ENCODE measurements at places on chromosomes 5 and 9.

DNA sequence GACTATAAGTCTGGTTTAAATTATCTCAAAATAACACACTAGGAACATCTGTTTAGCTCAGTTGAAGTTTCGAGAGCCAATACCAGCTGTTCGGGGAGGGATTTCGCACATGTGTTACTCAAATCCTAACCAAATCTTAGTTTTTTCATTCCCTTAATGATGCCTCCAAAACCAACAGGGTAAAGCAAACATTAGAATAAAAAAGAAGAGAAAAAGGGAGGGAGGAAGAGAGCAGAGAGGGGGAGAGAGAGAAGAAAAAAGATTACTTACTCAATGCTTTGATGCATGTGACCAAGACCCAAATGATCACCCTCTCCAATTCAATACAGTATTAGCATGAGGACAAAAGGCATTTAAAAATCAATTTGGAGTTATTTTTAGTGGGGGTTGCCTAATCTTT, 86.0 kb upstream of the NR5A1 start:
- DNase-seq = no peak

DNA sequence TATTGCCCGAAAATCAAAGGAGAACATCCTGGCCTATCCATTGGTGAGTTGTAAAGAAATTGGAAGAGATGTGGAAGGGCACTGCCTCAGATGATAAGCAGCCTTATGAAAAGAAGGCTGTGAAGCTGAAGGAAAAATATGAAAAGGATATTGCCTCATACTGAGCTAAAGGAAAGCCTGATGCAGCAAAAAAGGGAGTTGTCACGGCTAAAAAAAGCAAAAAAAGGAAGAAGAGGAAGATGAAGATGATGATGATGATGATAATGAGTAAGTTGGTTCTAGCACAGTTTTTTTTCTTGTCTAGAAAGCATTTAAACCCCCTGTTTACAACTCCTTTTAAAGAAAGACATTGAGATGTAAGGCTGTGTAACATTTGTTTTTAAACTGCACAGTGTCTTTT, 59.8 kb upstream of the ZBED3 start:
- DNase-seq = no peak

- DNase-seq = no peak
Measured at GRCh38 chr9:135905380-135906258, 1.7 kb downstream of the CAMSAP1 start.

GRCh38 chr5:158990979-158991775, 108.5 kb downstream of the EBF1 start:
- no peak for DNase-seq

GRCh38 chr5:179889885-179890284, 17.8 kb downstream of the TBC1D9B start:
- DNase-seq = no peak

DNA sequence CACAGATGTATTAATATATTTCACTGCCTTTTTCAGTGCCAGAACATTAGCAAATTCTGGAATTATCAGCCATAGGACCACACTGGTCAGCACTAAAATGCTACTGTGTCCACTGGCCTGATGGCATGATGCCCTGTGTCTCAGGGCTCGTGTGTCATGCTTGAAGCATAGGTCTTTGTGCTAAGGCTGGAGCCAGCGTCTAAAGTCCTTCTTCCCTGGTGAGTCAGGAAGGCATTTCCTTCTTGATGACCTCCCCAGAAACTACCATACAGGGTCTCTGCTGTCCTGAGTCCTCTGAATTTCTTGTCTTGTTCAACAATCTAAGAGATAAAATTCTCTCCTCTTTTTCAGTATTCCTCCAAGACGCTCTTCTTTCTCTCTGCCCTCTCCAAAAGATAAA, 489.9 kb downstream of the PSAT1 start:
- peak; percentile 38 for DNase-seq

DNA sequence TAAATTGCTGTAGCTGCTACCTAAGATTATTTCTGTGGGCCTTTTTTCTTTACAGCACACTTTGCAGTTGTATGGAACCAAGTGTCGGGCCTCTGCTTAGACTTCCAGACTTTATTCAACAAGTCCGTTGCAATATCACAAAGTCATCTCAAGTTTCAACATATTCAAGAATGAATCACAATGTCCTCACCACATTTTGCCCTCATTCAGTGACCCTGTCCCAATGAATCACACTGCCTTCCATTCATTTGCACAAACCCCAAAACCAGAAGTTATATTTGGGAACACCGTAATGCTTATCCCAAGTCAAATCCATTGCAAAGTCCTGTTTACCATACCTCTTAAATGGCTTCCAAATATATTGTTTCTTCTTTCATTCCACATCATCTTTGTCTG, 439.6 kb downstream of the CSNK1G3 start:
- peak; percentile 23 for DNase-seq

- no peak for DNase-seq
Measured at GRCh38 chr5:81657386-81657785, 93.5 kb downstream of the SSBP2 start.

- DNase-seq = no peak
Measured at GRCh38 chr5:52043543-52043942, 660.3 kb downstream of the ISL1 start.

- no peak for DNase-seq
Measured at GRCh38 chr9:15416880-15417279, 5.8 kb upstream of the SNAPC3 start.

DNA sequence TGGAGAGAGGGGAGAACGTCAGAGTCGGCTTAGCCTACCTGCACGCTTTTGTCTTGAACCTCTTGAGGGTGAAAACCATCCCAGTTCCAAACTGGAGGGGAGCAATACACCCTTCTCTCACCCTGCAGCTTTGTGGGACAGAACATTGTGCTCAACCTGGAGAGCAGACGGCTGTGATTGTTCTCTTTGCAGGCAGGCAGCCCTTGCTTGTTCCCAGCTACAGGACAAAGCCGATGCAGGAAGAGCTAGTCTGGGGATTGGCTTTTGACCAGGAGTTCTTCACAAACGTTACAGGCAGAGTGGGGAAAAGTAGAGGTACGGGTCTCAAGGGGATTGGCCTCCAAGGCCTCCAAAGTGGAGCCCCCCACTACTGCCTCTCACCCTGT, 33.9 kb upstream of the ARHGAP26 start:
- DNase-seq = no peak

DNA sequence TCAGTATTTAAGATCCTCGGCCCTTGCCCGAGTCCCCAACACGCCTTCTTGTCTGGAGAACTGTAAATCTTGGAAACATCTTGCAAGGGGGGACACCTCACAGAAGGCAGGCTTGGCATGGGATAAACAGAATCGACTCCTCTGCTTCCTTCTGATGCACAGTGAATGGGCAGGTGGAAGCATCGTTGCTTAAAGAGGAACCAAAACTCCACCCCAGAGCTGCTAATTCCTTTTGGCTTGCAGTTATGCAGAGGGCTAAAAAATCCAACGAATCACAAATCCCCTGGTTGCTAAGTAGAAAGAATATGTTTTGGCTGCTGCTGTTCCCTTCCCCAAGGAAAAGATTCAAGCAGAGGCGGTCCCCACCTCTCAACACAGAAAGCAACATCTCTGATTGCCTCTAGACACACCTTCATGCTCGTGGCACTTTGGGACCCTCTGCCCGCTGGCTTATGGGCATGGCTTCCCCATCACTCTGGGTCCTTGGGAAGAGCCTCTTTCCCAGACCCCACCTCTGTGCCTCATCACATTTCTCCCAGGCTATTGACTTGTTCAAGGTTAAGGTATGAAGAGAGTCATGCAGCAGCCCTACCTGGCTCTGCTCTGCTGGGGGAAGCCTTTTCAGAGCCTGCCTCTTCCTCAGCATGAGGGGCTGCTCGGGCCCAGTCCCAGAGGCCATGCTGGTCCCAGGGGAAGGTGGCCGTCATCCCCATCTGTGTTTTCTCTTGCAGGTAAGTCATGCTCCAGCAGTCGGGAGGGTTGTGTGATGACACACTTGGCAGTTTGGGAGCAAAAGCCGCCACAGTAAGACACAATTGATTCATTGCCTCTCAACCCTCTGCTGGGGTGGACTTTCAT, 137.1 kb downstream of the KCNIP1 start:
- no peak for DNase-seq

GRCh38 chr5:123598028-123598689, 86.2 kb downstream of the CSNK1G3 start:
- no peak for DNase-seq

GRCh38 chr5:174324680-174325079, 279.2 kb downstream of the NSG2 start:
- no peak for DNase-seq

- peak; percentile 11 for DNase-seq
Measured at GRCh38 chr9:8486095-8486494, 686.5 kb upstream of the DMAC1 start.

Data from H54 (cell line).